ENCODE measurements at places on chromosomes 2 and 18.

DNA sequence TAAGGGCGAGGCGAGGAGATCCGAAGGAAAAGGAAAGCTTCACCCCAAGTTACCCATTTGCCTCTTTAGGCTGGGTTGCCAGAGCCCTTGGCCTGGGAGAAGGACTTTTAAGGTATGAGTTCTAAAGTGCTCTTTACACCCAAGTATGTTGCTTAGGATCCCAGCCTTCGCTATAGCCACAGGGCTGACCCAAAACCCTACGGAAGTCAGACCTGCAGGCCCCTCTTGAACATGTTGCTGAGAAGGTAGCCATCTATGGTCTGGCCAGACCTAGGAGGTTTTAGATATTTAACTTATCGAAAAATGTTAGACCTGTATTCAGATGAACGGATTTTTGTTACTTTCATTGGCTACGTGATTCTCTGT, 95.4 kb downstream of the PMS1 start:
- DNase-seq: no peak

DNA sequence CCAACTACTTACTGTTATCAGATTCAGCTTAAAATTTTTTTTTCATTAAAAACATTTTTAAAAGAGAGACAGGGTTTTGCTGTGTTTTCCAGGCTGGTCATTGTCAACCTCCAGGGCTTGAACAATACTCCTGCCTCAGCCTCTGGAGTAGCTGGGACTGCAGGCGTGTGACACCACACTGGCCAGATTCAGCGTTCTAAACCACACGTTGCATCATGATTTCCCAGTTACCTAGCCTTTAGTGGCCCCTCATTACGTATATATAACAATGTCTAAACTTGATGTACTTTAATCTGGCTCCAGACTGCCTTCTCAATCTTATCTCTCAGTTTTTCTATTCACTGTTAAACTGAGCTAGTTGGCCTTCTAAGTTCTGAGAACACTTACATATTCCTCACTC, 89.6 kb downstream of the COMMD1 start:
- DNase-seq: no peak

DNA sequence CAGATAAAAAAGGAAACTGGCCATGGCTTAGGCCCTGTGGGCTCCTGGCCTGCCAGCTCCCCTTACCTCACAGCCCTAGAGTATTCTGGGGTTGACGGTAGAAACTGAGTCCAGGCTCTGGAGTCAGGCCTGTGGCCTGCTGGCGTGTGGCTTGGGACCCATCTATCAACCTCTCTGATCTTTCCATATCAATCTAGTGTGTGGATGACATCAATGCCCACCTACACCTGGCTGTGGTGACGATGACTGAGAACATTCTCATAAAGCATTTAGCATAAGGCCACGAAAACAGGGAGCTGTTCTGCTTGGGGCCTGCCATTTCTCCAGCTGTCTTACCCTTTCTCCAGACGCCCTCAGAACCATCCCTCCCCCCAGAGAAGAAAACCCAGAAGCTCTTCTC, 17.9 kb downstream of the PCARE start:
- no peak for DNase-seq

DNA sequence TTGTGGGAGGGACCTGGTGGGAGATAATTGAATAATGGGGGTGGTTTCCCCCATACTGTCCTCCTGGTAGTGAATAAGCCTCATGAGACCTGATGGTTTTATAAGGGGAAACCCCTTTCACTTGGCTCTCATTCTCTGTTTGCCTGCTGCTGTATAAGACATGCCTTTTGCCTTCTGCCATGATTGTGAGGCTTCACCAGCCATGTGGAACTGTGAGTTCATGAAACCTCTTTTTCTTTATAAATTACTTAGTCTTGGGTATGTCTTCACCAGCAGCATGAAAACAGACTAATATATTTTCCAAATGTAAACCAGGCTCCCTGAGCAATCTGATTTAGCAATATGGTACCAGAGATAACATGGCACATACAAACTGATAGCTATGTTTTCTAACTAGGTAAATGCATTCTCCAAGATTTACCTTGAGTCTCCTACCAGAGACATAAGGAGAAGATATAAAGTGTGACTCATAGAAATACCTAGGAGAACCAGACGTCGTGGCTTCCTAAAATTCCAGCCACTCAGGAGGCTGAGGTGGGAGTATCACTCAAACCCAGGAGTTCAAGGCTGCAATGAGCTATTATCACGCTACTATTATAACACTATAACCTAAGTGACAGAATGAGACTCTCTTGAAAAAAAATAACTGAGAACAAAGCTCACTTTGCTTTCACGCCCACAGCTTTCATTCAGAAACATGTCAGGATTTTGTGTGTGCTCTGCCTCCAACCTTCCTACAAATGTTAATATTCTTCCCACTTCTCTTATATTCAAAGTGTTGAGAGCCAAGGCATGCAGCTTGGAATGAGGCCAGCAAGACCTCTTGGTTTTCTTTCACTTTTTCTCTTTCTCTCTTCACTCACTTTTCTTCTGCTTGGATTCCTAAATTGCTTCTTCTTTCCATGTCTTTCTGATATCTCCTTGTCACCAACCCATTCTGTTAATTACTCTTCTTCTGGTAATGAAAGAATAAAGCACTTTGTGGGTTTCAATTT, 263.9 kb upstream of the UBE2E3 start:
- no peak for DNase-seq

DNA sequence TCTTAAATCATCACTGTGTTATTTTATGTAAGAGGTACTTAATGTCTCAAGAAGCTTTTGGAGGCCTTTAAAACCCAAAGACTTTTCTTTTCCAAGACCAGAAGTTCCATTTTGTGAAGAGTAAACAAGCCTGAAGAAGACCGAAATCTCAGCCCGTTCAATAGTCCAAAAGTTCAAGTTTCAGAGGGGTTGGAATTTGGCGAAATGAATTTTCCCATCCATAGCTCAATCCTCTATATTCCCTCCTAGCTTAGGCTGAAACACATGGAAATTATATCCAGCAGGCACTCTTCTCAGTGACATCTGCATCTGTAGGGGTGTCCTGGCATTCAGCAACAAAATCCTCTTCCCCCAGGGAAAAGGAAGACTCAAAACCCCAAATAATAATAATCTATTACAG, 344.6 kb downstream of the ARHGAP15 start:
- DNase-seq: no peak

- DNase-seq: peak; percentile 40
Measured at GRCh38 chr18:73283788-73284187, 416.0 kb upstream of the NETO1 start.

DNA sequence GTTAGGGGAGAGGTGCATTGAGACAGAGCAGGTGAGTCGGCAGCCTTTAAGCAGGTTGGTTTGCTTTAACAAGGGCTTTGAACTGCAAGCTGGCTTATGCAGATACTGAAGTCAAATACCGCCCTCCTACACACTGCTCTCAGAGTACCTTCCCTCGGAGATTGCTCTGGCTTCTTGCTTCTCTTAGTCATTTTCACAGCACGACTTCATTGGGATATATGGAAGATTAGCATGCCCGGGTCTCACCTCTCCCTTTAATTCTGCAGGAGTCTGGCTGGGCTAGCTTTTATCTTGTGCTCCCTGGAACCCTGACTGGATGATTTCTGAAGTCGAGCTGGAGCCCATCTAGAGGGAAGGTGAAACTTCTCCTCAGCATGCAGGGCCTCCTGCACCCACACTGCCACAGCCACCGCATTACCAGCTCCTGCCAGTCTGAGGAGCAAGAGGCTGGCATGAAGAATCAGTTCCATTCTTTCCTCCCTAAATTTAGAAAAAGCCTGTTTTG, 395.5 kb upstream of the HNRNPA3 start:
- no peak for DNase-seq

- DNase-seq: peak; percentile 78
Measured at GRCh38 chr18:55096263-55096951, 137.1 kb upstream of the CCDC68 start.

DNA sequence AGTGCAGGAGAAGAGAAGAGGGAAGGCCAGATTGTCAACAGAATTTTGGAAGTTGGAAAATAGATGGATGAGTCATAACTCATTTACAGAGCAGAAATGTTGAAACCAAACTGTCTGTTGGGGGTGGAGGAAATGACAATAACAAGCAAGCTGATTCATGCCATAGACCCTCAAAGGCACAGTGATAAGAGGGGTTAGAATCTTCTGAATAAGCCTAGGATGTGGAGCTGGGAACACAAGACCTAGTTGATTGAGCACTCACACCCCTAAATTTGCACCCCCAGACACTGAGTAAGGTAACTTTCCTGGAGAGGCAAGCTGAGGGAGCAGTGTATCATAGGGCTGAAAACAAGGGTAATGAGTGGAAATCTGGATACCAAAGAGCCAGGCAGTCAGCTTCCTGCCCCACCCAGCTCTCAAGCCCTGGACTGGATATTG, 141.4 kb downstream of the SCG2 start:
- DNase-seq: peak; percentile 68

DNA sequence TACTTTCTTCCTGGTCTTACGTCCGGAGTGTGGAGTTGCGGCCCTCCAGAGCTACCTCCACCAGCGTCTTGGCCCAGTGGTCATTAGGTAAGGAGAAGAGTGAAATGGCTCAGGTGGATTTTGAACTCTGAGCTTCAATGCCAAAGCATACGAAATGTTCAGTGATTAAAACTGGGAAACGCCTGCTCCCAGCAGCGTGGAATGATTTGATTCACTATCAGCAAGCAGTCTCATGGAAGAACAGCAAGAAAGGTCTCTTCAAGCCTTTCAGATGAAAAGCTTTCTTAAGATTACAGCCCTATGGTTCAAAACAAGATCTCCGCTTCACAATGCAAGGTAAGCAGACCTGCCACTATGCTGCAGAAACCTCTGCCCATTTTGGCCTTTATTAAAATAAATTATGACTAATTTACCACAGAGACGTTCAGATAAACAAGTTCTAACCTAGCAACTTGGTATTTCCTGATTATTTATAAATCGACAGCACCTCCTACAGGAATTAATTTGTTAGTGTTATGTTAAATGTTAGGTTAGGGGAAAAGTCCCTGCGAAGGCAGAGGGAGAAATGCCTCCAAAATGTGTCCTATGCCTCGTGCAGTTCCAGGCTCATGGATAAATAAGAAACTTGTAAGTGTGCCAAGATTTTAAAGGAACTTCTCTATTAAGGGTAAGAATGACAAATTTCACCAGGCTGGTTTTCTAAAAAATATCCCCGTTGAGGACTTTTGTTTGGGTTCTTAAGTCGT, 10.1 kb downstream of the SP9 start:
- peak; percentile 57 for DNase-seq

All from foreskin fibroblast (primary cell).